ENCODE measurements at places on chromosomes 3 and 15.

DNA sequence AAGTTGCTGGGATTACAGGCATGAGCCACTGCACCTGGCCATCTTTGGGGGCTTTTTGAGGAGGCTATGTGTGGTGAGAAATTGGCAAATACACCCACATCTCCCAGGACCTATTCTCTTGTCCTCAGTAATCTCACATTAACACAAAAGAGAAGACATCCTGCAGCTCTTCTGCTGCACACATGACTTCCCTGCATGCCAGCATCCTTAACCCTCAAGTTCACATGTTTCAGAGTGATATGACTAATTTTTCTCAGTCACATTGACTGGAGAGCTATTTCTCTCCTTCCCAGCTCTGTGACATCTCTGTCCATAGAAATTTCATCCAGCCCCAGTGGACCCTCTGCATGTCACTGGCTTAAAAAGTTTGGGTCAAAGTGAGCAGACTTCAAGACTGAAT is 1.9 kb upstream of the SKIC8 start:
- peak; percentile 38 for DNase-seq

GRCh38 chr15:93372208-93372864 is 283.3 kb upstream of the RGMA start:
- DNase-seq: no peak

GRCh38 chr15:77421370-77421700 is 647 bp downstream of the HMG20A start:
- DNase-seq: no peak

- DNase-seq: no peak
These were observed 50.4 kb downstream of the IDH2 start for GRCh38 chr15:90051874-90052273.

DNA sequence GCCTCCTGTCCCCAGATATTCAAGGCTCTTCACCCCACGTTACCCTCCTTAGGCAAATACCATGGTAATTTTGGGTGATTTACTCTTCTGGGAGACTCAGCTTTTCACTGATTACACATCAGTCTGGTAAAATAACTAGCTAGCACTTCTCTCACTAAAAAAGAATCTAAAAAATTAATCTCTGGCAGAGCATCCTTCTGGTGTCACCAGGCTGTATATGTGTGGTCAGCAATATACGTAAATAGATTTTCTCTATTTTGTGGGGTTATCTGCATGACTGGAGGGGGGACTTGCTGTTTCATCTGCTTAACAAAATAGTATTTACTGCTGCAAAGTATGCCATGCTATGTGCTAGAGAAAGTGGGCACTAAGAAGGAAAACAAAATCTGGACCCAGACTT is 45.1 kb downstream of the LRRC28 start:
- DNase-seq: no peak

- DNase-seq: no peak
These were observed 7.3 kb downstream of the CYP19A1 start for GRCh38 chr15:51331141-51331540.

Data from MV-4-11 (cell line).